Activated T-cell treated with anti-CD3 and anti-CD28 coated beads for 1 hour (primary cell): ENCODE measurements at places on chromosomes 5 and 9.

DNA sequence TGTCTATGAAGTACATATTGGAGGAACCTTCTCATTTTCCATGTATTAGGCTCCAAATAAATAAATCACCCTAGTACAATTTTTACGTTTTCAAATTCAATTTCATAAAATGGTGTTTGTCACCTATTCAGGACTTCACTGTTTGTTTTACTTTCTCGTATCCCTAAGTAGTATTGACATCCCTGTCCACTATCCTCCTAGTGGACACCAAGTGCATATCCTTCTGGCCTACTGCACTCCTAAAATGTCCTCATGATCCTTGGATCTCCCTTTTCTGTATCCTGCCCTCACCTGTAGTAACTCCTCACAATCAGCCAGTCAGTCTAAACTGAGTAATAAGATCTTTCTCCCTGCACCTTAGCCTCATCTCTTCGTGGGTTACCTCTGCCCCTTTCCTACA lies 539.9 kb downstream of the DMRTA1 start:
- DNase-seq = no peak

GRCh38 chr5:14445013-14445412 lies 136.6 kb upstream of the OTULINL start:
- no peak for DNase-seq

DNA sequence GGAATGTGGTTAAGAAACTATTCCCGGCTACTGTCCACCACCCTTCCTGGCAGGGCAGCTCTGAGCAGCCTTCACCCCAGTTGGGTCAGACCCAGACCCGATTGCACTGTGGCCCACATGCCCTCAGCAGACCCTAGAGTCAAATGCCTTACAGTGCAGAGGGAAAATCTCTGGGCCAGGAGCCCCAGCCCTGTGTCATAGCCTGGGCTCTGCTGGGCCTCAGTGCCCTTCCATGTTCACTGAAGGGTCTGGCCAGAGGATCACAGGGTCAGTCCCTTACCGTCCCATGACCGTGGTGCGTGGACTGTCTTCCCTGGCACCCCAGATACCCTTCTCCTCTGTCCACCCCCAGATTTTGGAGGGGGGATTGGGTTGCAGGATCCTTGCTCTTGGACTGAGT lies 73.5 kb upstream of the COL5A1 start:
- DNase-seq = no peak

DNA sequence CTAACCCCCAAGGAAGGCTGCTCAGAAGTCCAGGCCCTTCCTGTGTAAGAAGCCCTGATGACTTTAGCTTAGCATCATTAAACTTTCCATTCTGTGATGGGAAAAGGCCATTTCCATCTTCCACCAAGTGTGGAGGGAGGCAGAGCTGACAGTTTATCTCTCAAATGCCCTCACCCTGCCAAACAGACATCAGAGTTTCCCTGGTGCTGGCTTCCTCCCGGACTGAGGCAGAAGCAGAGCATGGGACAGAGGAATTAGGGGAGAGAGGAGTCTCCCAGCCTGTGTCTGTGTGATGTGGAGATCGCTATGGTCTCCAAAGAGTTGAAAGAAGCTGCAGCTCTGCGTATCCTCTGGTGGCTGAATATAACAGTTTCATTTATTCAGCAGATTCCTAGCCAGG lies 57.4 kb upstream of the CTNNA1 start:
- no peak for DNase-seq

DNA sequence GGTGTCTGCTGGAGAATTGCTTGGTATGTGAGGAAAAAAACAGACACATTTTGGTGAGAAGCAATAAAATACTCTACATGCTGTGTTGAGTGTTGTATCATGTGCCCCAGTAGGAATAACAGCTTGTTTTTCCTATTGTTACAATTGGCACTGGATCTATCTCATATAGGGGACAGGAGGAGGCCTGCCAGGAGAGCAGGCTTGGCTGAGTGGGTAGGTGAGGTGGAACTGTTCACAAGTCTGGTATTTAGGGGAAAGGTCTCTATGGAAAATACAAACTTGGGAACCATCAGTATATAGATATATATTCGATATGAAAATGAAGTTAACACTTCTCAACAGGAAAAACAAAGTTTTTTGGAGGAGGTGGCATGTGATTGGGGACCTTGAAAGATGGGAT lies 9.5 kb upstream of the SH3TC2 start:
- no peak for DNase-seq

DNA sequence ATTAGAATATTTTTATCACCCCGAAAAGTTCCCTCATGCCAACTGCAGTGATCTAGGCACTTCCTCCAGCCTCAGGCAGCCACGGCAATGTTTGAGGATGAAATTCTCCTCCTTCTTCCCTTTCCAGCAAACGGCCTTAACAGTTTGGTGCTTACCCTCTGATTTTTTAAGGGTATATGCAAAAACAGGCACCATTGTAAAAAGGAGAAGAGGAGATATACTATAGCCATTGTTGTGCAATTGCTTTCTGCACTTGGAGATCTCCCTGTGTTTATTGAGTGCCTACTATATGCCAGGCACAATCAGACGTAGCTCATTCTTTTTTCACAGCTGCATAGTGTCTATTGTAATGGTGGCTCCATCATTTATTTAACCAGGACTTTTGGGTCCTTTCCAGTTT lies 29.4 kb downstream of the GSN start:
- DNase-seq = no peak

- DNase-seq = no peak
These were observed 43.8 kb downstream of the ACTL7B start for GRCh38 chr9:108811944-108812343.

DNA sequence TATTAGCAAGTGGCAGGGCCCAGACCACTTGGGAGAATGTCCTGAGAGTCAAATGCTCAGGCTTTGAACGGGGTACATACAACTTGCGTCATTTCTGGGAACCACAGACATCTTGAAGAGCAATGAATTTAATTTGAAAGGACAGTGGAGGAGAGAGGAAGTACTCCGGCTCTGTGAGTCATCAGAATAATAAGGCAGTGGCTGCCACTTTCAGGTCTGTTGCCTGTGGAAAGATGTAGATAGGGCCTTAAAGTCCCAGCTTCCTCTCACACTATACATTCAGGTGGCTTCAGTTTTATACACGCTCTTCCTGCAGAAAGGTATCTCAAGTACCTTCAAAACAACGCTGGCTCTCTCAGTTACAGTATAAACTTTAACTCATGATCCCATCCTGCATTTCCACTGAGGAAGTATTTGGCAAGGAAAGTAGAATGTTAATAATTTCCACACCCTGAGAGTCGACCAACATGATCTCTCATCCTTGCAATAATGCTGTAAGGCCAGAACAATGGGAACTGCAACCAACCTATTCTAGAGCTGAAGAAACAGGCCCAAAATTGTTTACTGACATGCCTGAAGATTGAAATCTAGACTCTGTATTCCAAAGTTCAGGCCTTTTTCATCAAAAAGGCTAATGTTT lies 6.8 kb upstream of the PRUNE2 start:
- DNase-seq = no peak

DNA sequence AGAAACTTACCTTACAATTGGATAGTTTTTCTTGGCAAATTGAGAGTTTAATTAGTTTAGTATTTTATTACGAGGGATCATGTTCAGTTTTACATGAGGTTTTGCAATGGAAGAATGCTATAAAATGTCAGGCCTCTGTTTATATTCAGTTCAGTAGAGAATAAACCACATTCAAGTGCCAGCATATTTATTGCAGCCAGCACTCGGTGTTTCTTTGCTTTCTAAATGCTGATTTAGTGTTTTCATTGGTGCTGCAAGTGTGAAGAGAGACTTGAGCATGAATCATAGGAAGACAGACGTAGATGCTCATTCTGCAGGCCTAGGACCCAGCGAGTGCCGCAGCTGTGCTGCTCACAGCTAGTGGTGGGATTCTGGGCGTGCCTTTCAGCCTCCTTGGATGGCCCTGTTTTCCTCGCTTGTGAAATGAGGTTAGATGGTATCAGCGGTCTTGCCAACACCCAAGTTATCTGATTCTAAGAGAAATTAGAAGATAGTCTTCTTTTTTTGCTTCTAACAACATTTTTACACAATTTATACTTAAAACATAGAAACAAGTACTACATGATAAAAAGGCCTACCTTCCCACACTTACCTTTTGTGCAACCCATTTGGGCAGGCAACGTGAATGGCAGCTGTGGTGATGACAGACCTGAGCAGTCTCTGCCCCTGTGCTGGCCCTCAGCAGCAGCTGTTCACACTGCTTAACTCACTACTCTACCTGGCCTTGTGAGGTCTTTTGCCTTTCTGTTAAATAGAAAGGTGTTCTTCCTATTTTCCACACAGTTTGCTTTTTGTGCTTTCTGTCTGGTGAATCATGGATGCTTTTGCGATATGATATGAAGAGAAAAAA lies 26.8 kb upstream of the TNFAIP8 start:
- peak; percentile 38 for DNase-seq

DNA sequence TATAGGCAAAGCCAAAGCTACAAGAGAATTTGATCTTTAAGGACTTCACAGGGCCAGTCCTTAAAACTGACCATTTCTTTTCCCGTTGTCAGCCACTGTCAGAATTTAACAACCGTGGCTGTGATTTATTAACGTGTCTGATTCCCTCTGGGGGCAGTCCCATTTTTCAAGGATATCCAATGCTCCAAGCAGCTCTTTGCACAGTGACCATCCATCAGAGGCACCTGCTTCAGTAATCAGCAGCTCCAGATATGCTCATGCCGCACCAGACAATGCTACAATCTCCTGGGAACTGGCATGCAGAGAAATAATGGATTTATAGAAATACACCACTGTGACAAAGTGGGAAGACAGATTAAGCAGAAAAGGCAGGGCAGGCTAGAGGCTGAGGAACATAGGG lies 163.3 kb upstream of the PPP1R2B start:
- DNase-seq = no peak

DNA sequence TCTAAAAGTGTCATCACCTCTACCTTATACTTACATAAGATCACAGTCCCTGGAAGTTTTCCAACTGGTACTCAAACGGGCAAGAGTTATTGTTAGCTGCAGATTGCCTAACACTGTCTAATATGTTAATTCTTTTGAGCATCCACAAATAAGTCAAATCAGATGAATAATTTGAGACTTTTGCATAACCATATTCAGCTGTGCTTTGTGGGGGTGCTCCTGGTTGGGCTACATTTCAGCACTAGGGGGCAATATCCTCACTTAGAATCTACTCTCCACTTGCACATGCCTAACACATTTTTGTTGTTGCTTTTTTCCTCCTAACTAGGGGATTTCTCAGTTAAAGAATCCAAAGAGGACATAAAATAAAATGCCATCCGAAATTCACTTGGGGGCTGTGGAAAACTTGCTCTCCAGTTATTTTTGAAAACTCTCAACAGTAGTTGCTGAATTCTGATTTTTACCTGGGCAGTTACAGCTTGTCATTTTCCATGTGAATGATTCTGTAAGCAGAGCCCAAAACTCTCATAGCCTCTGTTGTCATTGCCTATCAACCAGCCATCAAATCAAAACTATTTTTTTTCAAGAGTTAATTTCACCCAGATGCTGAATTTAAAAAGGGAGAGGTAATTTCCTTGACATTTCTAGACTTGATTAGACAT lies 71.5 kb downstream of the TRIM36 start:
- no peak for DNase-seq

DNA sequence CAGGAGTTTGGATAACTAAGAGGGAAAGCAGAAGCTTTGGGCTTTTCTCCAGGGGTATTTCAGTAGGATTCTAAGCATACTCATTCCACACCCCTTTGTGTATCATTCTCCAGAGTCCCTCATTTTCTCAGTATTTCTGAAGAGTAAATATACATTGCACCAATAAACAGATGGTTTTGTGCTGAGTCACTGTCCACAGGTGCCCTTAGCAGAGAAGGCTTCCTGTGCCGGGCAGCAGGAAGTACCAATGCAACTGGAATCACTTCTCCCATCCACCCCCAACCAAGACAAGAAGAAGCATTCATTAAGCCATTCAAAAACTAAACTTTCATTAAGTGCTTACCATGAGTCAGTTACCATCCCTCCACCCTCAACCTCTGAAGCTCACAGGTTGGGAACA lies 3.6 kb upstream of the CCNJL start:
- no peak for DNase-seq

DNA sequence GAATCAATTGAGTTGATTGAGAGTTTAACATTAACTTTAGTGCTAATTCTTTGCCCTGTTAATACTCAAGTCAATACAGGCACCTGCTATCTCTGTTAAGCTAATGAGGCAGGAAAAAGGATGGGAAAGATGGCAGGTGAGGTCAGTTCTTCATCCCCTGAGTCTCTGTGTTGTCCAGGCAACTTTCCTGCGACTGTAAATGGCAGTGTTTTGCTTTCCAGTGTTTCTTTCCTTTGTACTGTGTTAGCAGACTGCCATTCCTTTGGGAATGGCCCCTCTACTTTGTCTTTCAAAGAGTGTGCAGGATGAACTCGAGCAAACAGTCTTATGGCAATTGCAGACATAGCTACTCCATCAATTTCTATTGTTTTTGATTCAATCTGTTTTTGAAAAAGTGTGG lies 202.2 kb upstream of the VLDLR start:
- DNase-seq = no peak

- no peak for DNase-seq
These were observed at the start of gene ADAMTSL1 for GRCh38 chr9:18473652-18474279. Gene ADAMTSL1 (plus strand): TSS chr9:18474153. CDS start chr9:18474233, 80 bp downstream.

DNA sequence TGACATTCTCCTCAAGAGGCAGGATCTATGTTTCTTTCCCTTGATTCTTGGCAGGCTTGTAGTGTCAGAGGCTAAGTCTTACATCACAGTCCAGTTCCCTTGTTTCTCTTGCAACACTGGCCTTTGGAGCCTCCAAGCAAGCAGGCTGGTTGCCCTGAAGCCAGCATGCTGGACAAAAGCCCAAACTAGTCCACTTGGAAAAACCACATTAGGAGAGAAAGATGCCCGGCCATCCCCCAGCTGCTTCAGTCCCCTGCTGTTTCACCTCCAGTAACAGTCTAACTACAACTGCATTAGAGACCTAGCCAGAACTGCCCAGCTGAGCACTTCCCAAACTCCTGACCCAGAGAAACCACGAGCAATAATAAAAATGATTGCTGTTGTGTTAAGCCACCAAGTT lies 87.6 kb downstream of the ADAMTS6 start:
- no peak for DNase-seq

DNA sequence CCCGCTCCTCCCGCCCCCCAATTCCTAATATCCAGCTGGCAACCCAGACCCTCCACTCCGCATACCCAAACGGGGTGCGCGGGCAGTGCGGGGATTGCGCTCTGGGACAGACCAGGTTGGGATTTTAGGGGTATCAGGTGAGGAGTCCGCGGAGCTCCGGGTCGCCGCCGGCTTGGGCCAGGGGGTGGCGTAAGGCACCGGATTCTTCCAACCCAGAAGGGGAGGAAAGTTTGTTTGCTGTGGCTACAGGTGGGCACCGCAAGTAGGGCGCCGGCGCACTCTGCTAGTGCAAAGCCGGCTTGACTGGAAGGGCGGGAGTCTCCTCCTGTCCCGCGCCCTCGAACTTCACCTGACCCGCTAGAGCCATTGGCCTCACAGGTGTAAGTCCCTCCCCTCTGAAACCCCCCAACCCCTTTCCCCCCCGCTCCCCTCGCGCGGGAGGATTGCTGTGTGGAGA lies 709 bp downstream of the IQGAP2 start:
- peak; percentile 47 for DNase-seq

- no peak for DNase-seq
These were observed 129.7 kb upstream of the BOD1 start for GRCh38 chr5:173746047-173746646.
